Immature natural killer cell (primary cell): ENCODE measurements at places on chromosomes 3 and 15.

DNA sequence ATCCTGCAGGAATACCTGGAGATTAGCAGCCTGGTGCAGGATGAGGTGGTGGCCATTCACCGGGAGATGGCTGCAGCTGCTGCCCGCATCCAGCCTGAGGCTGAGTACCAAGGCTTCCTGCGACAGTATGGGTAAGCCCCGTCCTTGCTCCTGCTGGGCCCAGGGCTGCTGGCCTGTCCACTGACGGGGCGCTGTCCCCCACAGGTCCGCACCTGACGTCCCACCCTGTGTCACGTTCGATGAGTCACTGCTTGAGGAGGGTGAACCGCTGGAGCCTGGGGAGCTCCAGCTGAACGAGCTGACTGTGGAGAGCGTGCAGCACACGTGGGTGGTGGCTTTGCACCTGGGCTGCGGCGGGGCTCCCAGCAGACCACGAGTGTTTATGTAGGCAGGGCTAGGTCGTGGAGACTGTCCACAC, 5.0 kb downstream of the FES start:
- no peak for DNase-seq
- no peak overlapping the region for H3K4me3 ChIP-seq
- H3K36me3 ChIP-seq, result peaks cover 8% of the 10 kb centered on the region
- peaks cover 6% of the 10 kb centered on the region for H3K27me3 ChIP-seq
- peaks cover 30% of the 10 kb centered on the region for H3K4me1 ChIP-seq
- no peak overlapping the region for H3K27ac ChIP-seq

DNA sequence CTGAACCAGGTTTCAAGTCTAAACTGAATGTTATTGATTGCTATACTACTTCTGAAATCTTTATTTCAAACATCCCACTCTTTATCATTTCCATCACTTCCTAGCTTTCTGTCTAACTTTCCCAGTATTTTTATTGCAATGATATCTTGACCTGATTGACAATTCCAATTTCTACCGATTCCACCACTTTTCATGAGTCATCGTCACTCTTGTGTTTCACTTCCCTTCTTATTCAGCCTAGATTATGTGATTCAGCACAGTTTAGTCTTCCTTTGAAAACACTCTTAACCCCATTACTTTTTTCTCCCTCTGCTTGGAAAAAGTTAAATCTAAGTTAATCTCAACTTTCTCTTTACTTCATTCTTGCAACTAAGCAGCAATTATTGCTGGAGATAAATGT, 62.6 kb downstream of the SLC7A14 start:
- H3K27me3 ChIP-seq, result no peaks in the 10 kb centered on the region
- H3K4me1 ChIP-seq, result no peaks in the 10 kb centered on the region
- H3K36me3 ChIP-seq, result no peaks in the 10 kb centered on the region

DNA sequence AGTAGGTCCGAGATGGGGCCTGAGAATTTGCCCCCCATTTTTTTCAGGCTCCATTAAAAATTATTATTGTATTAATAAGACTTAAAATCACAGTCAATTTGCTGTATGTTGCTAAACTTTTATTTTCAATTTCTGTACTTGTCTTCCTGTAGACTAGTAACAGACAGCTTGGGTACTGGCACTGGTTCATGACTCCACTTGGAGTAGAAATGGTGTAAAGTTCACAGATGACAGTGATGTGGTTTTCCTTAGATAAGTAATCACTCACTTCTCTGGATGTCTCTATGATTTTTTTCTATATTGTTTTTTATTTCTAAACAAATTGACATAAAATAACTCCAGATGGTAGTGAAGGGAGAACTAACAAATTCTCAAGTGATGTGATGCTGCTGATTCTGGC, 15.6 kb upstream of the ZNF80 start:
- H3K4me3 ChIP-seq, result no peak overlapping the region
- no peaks in the 10 kb centered on the region for H3K27me3 ChIP-seq
- no peak for DNase-seq
- peak overlapping the region; percentile 50 for H3K27ac ChIP-seq
- peaks cover 6% of the 10 kb centered on the region for H3K36me3 ChIP-seq
- peaks cover 20% of the 10 kb centered on the region for H3K4me1 ChIP-seq

- H3K4me3 ChIP-seq, result peak overlapping the region; percentile 44
- DNase-seq, result peak; percentile 45
- no peaks in the 10 kb centered on the region for H3K36me3 ChIP-seq
- peaks cover 3% of the 10 kb centered on the region for H3K4me1 ChIP-seq
- H3K27me3 ChIP-seq, result peaks cover 3% of the 10 kb centered on the region
- peak overlapping the region; percentile 6 for H3K27ac ChIP-seq
These were observed 1.1 kb upstream of the FGF7 start for GRCh38 chr15:49421991-49422390.

- peak; percentile 10 for DNase-seq
- no peak overlapping the region for H3K27ac ChIP-seq
- H3K4me1 ChIP-seq, result peaks cover 20% of the 10 kb centered on the region
- H3K27me3 ChIP-seq, result peaks cover 10% of the 10 kb centered on the region
- peak overlapping the region; percentile 96 for H3K4me3 ChIP-seq
These were observed 1.3 kb downstream of the SLC27A2 start for GRCh38 chr15:50183112-50183794.
